ENCODE measurements at places on chromosomes 5 and 9.

DNA sequence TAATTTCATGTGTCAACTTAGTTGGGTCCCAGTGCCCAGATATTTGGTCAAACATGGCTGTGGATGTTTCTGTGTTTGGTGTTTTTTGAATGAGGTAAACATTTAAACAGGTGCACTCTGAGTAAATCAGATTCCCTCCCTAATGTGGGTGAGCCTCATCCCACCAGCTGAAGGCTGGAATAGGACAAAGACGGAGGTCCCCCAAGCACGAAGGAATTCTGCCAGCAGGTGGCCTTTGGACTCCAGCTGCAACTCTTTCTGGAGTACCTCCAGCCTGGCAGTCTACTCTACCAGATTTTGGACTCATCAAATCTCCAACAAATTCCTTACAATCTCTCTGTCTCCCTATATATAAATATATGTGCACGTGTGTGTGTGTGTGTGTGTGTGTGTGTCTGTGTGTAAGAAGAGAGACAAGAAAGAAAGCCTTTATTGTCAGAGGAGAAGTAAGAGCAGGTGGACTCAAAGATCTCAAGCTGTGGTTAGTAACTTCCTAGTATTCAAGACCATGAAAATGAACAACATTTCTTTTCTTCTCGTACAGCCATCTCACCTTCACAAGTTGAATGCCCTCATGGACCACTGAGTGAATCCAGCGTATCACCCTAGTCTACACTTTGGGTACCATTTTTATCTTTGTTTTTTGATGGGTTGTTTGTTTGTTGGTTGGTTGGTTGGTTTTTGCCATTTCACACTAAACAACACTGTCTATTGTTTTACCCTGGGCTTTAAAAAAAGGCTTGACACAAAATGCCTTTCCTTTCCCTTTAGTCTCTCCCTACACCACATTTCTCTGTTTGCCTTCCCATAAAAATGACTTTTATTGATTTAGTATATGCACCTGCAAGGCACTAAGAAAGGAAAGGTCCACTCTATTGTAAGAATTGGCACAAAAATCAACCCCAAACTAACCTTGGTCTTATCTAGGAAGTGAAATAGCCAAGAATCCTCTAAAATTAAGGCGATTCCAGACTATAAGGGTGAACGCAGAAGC is 118.7 kb downstream of the TENT4A start:
- DNase-seq = no peak

DNA sequence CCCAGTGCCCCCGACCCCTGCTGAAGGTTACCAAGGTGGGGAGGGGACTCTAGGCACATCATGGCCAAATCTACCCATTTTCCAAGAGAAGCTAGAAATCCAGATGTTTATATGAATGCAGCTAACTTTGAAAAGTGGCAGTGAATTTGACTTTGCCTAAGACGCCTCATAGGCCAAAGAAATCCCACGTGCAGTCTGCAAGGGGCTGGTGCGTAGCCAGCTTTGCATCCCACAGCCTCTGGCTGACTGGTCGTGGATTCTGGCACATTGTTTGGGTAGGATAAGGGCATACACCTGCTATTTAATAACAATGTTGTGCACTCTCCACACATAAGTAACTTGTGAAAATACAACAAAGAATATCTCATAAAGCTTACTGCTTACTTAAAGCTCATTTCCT is 3.5 kb upstream of the GADD45G start:
- DNase-seq = no peak

- no peak for DNase-seq
These were observed 123.1 kb downstream of the ADCY2 start for GRCh38 chr5:7518947-7519560.

DNA sequence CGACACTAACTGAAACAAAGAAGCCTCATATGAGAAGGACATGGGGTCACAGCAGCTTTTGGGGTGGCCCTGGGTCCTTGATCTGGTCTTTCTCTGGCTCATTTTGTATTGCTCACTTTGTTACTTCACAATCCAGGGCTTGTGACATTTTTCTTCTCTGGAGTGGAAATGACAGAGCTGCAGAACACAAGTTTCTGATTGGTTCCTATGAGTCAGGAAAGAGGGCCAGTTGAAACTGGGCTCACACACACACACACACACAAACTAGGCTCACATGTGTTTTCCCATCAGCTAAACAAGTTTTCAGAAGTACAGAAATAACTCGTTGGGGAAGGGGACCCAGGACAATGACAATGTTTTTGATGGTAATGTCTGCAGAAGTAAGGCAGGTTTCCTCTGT is 54.3 kb downstream of the TMC1 start:
- no peak for DNase-seq

DNA sequence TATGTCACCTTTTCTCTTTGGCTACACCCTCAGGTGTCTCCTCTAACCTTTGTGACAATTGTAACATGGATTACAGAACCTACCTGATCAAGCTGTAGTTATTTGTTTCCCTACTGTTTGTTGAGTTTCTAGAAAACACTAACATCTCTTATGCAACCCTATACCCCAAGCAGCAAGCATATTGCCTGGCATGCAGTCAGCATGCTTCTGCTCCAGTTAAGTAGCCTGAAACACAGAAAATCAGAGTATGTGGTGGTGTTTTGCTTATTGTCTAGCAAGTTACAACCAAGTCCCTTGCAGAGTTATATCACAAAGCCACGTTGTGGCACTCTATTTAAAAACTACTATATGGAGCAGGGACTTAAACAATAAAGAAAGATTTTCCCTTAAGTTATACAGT is 131.1 kb downstream of the CDH12 start:
- no peak for DNase-seq

- DNase-seq = no peak
These were observed 11.7 kb upstream of the EXOSC2 start for GRCh38 chr9:130681769-130682420.

DNA sequence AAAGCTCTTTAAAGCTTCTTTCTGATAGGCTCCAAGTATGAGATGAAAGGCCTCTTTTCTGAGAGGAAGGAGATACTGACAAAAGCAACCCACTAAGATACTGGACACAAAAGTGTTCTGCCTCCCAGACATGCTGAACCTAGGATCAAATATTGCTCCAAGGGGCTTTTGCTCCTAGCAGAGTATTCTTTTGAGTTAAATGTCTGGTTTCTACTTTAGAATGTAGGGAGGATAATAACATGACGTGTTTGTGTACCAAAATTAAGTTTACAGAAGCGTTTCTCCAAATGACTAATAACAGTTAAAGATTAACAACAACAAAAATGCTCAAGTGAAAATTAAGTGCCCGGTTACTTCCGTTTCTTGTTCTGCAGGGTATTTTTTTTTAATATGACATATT is 2293.3 kb upstream of the C9orf72 start:
- DNase-seq = no peak

GRCh38 chr5:150500328-150500841 is 7.5 kb upstream of the NDST1 start:
- no peak for DNase-seq

- no peak for DNase-seq
These were observed 18.1 kb upstream of the NEUROG1 start for GRCh38 chr5:135553688-135554462.

DNA sequence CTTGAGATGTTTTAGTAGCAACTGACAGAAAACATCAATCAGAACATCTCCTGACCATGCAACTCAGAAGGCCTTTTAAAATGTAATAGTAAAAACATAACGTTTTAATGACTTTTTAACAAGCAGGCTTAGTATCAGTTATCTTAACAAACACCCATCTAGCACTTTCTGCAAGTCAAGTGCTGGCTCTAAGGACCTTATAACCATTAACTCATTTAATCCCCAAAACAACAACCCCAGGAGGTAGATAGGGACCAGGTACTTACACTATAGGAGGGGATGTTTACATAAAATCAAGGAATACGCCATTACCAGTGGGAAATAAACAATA is 41.8 kb downstream of the ROR2 start:
- DNase-seq = no peak

DNA sequence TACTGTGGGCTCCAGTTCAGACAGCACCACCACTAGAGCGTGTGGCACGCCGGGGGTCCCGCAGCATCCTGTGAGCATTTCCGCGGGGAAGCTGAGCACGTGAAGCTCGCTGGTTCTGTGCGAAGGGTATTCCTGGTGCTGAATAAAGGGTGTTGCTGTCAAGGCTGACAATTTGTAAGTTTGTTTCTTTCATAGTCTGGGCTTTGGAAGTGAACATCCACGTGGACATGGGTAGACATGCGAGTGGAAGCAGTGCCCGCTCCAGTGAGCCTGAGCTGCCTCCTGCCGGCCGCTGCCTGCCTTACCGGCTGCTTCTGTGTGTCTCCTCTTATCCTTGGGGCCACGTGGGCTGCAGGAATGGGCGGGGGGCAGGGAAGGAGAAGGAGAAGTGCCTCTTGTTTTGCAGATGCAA is 14.7 kb downstream of the NDUFS6 start:
- DNase-seq = no peak

DNA sequence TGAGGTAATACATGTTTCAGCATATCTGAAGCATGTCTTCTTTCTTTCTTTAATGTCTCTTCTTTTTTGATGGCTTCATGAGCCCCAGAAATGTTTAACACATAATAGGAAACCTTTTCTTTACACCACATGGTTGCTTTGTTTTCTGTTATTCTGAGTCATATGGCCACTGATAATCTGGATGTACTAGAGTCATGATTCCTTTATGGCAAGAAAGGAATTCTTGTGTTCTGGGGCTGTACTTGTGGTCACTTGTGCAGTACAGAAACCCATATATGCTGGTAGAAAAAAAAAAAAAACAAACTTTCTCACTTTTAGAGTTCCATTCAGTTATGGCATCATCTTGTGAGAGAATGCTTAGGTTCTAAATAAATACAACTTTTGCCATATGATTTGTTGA is 1669.3 kb upstream of the CDH9 start:
- no peak for DNase-seq

DNA sequence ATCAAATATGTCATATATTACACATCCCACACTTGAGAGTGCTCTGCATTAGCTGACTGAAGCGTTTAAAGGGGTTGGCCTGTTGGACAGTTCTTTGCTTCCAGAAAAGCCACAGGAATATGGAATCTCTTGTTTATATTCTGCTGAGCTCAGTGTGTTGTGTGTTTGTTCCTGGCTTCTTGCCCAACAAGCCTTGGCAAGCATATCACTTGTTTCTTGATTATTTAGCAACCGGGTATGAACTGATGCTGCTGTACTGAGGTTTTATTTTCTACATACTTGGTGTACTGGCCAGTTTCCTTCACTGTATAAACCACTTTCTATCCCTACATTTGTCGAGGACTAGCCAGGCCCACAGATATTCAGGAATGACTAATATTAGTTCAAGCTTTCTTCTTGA is 378.9 kb downstream of the KCTD16 start:
- peak; percentile 64 for DNase-seq

GRCh38 chr9:136602193-136602885 is 56.5 kb upstream of the NOTCH1 start:
- no peak for DNase-seq

- DNase-seq = no peak
These were observed 243 bp upstream of the SHISAL2B start for GRCh38 chr5:64690104-64690416.

DNA sequence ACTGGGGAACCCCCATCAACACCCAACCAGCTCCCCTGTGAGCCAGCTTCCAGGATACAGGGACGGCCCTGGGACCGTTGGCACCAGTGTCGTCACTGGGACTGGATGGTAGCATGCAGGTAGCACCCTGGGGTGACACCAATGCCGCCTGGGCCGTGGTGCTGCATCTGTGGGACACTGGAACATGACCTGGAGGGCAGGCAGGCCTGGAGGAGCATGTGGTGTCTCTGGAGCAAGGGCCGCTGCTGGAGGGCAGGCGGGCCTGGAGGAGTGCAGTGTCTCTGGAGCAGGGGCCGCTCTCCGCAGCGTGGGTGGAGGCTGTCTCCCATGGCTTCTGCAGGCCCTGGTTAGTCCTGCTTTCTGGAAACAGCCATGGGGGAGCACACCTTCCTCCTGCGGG is 13.1 kb downstream of the LPCAT1 start:
- DNase-seq = no peak

All from GM04503 (cell line).